NCI-H2081 treated with DMSO at 0.1 percent for 48 hours (cell line): ENCODE measurements at places on chromosomes 5 and 9.
A peak's percentile ranks its signal among the peaks of the same experiment; 100 is the strongest.

- DNase-seq, result no peak
Observed at GRCh38 chr5:123598028-123598689, 86.2 kb downstream of the CSNK1G3 start.

DNA sequence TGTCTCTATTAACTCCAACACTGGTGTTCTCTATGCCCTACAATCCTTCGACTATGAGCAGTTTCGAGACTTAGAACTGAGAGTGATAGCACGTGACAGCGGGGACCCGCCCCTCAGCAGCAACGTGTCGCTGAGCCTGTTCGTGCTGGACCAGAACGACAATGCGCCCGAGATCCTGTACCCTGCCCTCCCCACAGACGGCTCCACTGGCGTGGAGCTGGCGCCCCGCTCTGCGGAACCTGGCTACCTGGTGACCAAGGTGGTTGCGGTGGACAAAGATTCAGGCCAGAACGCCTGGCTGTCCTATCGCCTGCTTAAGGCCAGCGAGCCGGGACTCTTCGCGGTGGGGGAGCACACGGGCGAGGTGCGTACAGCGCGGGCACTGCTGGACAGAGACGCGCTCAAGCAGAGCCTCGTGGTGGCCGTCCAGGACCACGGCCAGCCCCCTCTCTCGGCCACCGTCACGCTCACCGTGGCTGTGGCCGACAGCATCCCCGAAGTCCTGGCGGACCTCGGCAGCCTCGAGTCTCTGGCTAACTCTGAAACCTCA is 2.0 kb downstream of the PCDHGA11 start:
- DNase-seq, result no peak

- no peak for DNase-seq
Observed at GRCh38 chr5:135988546-135988945, 33.8 kb upstream of the LECT2 start.

GRCh38 chr5:136052692-136053335 is 24.0 kb downstream of the TGFBI start:
- no peak for DNase-seq

- DNase-seq, result no peak
Observed at GRCh38 chr9:86983620-86984259, 36.4 kb upstream of the GAS1 start.

- no peak for DNase-seq
Observed at GRCh38 chr5:2333291-2333690, 418.2 kb downstream of the IRX2 start.

- DNase-seq, result no peak
Observed at GRCh38 chr9:134558124-134558905, 83.3 kb upstream of the COL5A1 start.

- no peak for DNase-seq
Observed at GRCh38 chr5:41193456-41194205, 19.7 kb downstream of the C6 start.

GRCh38 chr9:137918331-137919094 is 40.9 kb downstream of the CACNA1B start:
- DNase-seq, result no peak

- no peak for DNase-seq
Observed at GRCh38 chr9:7967093-7967827, 167.7 kb upstream of the DMAC1 start.

GRCh38 chr5:143972068-143972467 is 160.1 kb downstream of the HMHB1 start:
- DNase-seq, result no peak

DNA sequence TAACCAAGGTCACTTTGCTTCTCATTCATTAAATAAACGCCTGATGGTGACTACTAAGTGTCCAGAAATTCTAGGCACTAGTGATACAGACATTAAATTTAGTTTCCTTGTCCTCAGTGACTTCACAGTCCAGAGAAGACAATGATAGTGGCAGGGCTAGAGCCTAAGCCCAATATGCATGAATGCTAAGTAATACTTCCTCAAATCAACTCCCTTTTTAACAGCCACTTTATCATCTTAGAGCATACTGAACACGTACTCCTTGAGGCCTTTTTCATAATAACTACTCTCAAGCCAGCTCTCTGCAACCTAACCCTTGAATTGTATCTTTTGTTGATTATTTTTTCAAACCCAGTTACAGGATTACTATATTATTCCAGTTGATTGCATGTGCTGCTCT is 74.1 kb downstream of the STX17 start:
- DNase-seq, result no peak

DNA sequence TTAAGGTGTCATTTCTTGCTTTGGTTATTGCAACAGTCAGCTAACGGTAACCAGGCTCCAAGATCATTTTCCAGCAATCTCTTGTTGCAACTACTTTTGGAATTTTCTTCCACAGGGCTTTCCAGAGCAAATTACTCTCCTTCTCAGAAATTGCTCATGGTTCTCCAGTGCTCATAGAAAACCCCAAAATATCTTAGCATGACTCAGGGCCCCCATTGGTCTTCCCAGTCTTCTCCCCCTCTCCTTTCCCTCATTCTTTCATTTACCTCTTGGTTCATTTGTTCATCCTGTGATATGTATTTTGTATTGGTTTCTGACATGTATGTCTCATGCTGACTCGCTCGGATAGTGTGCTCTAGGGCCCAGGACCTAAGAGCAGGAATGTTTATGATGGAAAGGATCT is 35.6 kb downstream of the WWC1 start:
- DNase-seq, result no peak

GRCh38 chr5:93894601-93895354 is 153.4 kb upstream of the POU5F2 start:
- peak; percentile 41 for DNase-seq

DNA sequence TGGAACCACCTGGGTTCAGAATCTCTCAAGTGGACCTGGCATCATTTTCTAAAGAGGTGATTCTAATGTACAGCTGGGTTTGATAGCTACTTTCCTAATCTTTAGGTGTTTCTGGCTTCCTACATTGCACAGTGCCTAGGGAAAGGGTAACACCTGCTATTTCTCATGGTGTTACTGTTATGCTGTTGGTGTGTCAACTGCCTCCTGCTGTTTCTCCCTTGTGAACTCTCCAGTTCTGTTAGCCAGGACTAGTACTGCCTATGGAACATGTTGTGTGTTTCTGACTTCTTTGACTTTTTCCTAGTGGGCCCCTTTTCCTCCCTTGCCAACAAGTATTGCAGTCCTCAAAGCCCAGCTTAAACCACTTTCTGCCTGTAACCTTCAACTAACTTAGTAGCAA is 5.5 kb downstream of the ARHGEF28 start:
- DNase-seq, result no peak

- no peak for DNase-seq
Observed at GRCh38 chr5:26492906-26493459, 545.4 kb downstream of the CDH9 start.

GRCh38 chr9:135087489-135087792 is at the start of gene OLFM1:
Gene OLFM1, plus strand, starts transcription at chr9:135087668. Its CDS starts 322 bp downstream, at chr9:135087990.
- DNase-seq, result no peak

- no peak for DNase-seq
Observed at GRCh38 chr5:25754895-25755294, 1110.1 kb upstream of the CDH10 start.

GRCh38 chr9:20353524-20353923 is 268.8 kb downstream of the MLLT3 start:
- DNase-seq, result no peak

DNA sequence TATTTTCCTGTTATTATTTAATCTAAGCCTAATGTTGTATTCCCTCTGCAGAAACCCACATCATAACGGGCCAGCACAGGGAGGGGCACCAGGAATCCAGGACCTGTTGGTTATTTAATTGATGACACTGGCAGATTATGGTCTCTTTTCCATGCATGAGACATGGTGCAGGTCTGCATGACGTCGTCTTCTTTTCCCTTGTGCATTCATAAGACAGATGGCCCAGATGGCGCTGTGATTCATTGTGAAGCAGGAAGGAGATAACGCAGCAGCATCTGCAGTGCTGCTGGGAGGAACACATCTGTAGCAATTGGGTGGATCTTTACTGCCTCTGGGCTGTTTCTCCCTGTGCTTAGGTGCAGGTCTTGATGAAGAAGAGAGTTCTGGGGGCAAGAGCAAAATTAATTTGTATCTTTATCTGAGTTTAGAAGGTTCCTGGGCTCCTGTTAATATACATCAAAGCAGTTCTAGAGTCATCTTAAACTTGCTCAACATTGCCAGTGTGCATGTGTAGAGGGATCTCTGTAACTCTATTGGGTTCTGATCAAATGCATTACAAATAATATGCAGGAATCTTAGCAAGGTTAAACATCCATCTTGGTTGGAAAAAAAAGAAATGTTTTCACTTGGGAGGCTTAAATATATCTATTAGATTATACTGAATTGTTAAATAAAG is 176.1 kb downstream of the PCSK1 start:
- DNase-seq, result no peak

DNA sequence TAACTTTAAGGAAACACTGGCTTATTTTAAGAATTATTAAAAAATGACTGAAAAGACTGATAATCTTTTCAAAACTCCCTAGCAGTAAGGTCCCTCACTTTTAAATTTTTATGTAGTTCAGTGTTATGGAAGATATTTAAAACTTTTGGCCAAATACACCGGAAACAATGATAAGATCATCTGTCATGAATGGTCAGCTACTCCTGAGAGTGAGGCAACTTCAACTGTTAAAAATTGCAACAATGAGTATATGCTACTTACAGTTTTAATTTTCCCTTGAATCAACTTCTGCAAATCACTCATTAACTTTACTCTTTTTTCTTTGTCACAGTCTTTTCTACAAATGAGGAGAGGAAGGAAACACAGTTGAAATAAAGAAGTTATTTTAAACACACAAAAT is 10.8 kb downstream of the PUM3 start:
- no peak for DNase-seq

DNA sequence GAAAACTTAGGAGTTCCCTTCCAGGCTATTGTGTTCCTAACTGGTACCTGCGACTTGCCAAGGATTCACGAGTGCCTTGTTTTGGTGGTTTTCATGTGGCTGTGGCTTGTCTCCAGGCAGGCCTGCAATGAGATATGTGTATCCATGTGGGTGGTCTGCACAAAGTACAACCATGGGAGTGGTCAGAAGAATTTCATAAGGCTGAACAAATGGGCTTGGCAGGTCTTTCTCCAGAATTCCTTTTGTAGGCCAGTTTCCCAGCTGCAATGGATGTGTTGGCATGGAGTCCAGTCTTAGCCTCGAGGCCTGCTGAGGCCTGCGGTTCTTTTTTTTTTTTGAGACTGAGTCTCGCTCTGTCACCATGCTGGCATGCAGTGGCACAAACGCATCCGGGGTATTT is 28.8 kb upstream of the MELK start:
- no peak for DNase-seq

- no peak for DNase-seq
Observed at GRCh38 chr5:1553539-1554409, 30.0 kb upstream of the LPCAT1 start.

DNA sequence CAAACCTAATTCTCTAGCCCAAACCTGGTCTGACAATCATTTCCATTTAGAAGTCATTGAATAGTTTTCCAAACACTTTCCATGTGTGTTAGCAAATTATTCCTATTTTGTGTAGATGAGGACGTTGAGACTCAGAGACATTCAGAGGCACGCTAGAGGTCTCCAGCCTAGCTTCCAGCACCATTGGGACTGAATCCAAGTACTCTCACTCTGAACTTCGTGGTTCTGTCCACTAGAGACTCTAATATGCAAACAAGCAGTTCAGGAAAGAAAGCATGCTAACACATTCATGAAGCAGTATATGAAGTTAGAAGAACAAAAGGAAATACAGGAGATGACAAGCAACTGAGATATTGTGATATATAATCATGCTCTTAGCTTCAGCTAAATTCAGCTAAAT is 354.8 kb downstream of the NTRK2 start:
- DNase-seq, result no peak

GRCh38 chr9:27094640-27095298 is 14.3 kb upstream of the TEK start:
- DNase-seq, result no peak

- DNase-seq, result no peak
Observed at GRCh38 chr5:115594128-115595047, 7.9 kb downstream of the TICAM2 start.

- DNase-seq, result no peak
Observed at GRCh38 chr9:113573046-113573958, 109.8 kb downstream of the RGS3 start.

DNA sequence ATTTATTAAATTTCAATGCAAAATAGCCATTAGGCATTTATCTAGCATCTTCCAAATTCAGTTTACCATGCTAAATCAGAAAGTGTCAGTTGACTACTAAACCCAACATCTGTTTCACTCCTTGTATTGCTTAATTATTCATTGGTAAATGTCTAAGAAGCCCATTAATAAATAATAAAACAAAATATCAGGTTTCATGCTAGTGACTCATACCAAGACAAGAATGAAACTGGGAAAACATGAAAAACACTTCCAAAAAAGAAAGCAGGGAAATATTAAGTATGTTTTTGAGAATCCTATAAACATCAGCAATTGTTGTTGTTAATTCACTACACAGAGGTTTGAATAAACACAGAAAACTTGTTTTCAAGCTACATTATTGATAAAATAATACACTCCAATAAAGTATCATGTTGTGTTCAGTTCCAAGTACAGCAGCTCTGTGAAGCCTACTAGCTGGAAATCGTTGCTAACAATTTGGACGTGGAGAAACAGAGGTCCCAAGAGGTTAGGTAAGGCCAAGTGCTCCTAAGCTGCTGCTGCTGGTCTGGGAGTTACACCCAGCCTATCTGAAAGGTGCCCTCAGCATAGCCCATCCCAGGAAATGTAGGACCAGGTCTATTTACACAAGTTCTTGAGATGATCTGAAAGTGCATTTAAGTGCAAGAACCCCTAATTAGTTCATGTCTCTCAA is 78.8 kb downstream of the GNAQ start:
- no peak for DNase-seq

GRCh38 chr5:9344751-9345240 is 201.1 kb downstream of the SEMA5A start:
- no peak for DNase-seq

- no peak for DNase-seq
Observed at GRCh38 chr9:94139672-94140417, 55.6 kb downstream of the PTPDC1 start.

GRCh38 chr9:21778304-21778703 is 24.1 kb upstream of the MTAP start:
- no peak for DNase-seq

GRCh38 chr5:138520971-138521370 is 22.1 kb downstream of the ETF1 start:
- DNase-seq, result no peak

DNA sequence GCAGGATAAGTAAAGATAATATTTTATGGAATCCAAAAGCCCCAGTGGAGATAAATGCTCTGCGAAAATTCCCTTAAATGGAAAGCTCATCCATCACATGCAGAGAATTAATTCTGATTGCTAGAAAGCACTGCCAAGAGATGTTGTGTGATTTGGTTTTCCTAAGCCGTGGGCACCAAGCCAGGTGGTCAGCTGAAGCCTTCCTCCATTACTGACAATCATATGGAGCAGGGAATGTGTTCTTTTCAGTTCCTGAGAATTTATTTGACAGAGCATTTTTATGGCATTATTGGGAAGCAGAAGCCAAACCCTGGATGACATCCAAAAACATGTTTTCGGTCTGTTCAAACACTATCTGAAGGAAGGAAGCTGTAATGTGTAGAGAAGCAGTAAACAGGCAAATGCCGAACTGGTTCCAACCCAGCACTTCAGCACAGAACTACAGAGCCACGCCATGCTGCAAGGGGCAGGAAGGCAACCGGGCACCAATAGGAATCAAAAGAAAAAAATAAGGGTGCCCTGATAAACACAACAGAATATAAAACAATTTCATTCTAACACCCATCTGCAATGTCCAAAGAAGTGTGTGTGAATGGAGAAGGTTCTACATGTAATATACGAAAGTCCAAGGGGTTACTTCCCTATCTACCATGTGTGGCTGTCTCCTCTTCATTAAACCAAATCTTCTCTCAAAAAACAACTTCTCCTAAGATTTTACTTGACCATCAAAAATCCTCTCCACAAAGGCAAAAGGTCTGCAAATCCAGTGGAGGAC is 12.3 kb downstream of the ARSB start:
- peak; percentile 23 for DNase-seq
